ENCODE measurements at places on chromosomes 16 and 17.

DNA sequence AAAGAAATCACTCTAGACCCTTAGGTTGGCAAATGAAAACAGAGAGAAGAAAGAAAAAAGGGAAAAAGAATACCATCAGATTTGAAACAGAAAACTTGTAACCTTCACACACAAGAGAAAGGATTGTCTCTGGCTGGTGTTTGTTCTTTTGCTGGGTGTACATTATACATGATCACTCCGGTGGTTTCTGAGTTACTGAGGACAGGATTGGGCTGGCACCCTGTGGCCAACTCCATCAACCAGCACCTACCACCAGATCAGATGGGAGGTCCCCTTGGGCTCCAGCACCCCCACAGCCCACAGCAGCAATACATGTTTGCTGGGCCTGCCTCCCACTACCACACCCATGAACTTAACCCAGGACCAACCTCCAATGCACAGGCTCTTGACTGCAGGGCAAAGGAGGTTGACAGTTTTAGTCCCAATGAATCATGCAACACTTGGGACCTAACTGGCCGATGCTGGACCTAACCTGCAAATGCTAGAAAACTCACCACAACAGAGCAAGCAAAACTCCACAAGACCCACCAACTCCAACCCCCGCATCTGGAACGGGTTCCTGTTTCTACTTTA lies 308.3 kb downstream of the SOX9 start:
- DNase-seq, result no peak

DNA sequence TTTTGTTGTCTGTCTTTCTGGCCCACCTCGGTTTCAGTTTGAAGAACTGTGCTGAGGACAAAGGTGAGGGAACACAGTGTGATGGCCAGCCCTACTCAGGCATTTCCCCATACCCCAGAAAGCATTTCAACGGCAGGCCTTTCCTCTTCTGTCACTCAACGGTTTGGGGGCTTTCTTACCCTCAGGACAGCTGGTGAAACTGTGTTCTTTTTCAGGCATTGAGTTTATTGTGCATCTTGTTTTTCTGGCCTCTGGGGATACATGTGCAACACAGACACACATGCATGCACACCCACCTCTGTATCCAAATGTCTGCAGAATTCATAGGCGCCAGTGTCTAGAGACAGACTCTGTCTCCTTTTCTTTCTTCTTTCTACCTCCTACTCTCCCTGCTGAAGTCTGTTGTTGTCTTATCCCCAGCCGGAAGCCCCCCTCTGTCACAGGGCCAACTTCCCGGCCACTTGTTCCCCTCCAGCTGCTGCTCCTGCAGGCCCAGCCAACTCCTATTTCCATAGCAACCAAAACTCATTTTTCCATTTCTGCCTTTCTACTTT lies 17.0 kb downstream of the CHD9 start:
- no peak for DNase-seq

- DNase-seq, result no peak
These were observed 31.0 kb downstream of the SOX9 start for GRCh38 chr17:72151565-72152386.

DNA sequence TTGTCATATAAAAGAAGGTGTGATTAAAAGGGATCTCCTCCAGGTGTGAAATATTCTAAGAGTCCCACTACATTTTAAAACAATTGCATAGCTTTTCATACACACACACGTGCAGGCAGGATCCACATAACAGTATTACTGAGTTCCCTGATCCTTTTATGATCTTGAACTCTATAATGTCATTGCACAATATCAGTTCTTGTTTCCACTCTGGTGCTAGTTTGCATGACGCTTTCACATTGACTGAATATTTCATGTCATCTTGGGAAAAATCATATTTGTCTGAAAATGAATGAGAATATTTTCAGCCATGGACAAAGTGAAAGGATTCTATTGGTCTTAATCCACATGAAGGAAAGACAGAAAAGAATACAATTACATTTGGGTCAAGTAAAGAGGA lies 703.8 kb downstream of the CDH8 start:
- no peak for DNase-seq

- DNase-seq, result no peak
These were observed 1.5 kb downstream of the AMZ2 start for GRCh38 chr17:68249354-68249765.

DNA sequence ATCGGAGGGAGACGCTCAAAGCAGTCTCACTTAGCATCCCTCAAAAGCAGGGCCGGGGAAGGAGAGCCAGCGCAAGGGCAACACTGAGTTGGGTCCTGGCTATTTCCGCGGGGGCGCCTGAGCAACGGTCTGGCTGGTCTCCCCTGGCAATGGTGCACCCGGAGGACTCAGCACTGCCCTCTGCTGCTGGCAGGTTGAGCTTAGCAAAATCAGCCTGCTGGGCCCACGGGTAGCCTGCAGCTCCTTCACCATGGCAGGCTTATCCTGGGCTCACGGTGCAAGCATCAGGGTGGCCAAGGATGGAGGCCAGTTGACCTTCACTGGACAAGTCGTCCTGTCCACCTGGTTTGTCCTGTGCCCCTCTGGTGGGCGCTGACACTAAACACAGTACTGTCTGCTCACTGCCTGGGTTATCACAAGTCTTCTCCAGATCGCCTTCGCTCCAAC lies 14.4 kb upstream of the ALDH3A1 start:
- DNase-seq, result peak; percentile 69

GRCh38 chr17:49667854-49668253 lies 10.0 kb downstream of the SPOP start:
- no peak for DNase-seq

DNA sequence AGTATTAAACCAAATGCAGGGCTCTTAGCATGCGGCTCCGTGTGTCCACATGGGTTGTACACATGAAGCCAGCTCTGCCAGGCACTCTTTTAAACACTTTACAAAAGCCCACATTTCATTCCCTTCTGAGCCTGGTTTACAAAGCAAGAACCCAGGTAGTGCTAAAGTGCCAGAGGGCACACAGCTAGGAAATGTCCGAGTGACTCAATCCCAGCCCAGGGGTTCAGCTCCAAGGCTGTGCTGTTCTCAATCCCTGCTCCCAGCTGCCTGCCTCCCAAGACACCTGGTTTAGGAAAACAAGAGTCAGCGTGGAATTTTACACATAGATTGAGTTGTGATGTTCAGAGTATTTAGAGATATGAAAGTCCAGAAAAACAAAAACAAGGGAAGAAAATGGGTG lies 13.3 kb upstream of the DCAF7 start:
- no peak for DNase-seq

DNA sequence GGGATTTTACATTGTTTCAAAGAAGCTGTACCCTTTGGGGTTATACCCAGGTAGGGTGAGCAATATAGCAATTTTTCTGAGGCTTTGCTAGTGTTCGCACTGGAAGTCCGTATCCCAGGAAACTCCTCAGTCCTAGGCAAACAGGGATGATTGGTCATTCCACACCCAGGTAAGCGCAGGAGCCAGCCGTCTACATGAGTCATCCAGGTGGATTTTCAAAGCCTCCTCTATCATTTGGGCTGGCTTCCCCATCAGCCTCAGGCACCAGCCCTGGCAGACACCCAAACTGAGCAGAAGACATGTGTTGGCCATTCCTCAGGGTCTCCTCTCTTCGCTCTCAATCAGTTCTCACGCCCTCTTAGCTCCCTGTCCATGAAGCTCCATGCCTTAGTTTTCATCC lies 135.6 kb downstream of the AIPL1 start:
- no peak for DNase-seq

- no peak for DNase-seq
These were observed at the start of gene P2RX5 for GRCh38 chr17:3695723-3696411. Gene P2RX5, minus strand, starts transcription at chr17:3696155. Its CDS starts 150 bp downstream, at chr17:3696005.

GRCh38 chr17:78674156-78674555 lies 97.0 kb upstream of the DNAH17 start:
- no peak for DNase-seq

DNA sequence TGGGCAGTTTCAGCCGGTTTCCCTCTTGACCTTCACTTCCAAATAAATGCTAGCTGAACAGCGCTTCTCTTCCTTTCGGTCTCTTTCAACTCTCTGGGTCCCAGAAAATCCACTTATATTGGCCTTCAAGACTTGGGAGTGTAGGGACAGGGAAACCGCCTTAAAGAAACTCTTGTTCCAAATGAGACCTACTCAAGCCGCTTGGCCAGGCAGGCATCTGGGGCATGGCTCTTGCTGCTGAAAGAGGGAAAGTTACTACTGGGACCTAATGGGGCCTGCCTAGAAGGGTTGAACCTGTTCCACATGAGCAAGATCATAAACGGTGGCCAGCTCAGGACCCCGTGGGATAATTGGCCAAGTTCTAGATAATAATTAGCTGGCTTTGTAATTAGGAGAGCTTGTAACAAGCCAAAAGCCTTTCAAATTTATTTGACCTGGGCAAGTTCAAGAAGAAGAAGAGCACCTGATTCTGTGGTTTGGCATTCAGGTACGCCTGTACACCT lies 13.2 kb downstream of the CDH1 start:
- no peak for DNase-seq

GRCh38 chr17:50150354-50151040 lies at the start of gene PPP1R9B:
Gene PPP1R9B, minus strand, starts transcription at chr17:50150677. Its CDS starts 164 bp downstream, at chr17:50150513.
- DNase-seq, result no peak

GRCh38 chr16:52182840-52183239 lies 364.1 kb downstream of the TOX3 start:
- DNase-seq, result no peak

DNA sequence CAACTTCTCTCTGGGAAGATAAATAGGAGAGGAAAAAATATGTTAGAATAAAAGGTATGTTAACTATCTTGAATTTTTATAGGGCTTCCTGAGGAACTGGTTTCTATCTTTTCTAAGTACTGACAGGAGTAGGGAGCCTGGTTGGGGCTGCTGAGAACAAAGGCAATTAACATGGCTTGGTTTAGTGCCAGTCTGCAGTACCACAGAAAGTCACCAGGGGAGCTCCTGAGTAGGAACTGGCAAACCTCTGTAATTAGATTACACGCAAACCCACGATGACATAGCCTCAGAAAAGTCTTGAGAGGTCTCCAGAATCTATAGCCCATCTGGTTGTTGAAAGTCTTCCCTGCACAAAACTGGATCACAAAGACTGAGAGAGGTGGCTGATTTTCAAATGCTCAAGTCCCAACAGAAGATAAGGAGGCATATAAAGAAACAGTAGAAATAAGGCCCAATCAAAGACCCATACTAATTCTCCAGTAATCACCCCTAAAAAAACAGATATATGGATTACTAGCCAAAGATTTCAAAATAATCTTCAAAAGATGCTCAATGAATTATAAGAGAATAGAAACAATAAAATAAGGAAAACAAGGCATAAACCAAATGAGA lies 11.7 kb upstream of the CNTNAP4 start:
- no peak for DNase-seq

- DNase-seq, result no peak
These were observed 78.2 kb downstream of the CCDC182 start for GRCh38 chr17:57666946-57667345.

DNA sequence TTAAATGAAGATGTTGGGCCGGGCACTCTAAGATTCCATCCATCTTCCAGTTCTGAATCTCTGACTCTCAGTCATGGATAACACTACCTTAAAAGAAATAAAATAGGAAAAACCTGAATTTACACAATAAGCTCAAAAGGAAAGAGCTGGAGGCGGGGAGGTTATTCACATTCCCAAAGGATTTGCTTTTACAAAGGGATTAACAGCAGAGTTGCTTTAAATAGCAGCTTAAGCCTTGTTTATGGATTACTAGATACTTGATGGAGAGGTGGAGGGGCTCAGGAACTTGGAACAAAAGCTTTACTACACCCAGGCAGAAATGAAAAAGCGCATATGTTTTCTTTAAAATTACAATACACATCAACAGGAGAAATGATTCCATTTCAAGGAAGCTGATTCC lies 84.5 kb downstream of the XYLT1 start:
- DNase-seq, result no peak

All from omental fat pad (tissue), 4 donors.